ENCODE measurements at places on chromosomes 12 and 14.
A peak's percentile ranks its signal among the peaks of the same experiment; 100 is the strongest.

- DNase-seq = no peak
These were observed 523 bp downstream of the GTF2H3 start for GRCh38 chr12:123634142-123634561.

- DNase-seq = no peak
These were observed 148.4 kb downstream of the ALG10B start for GRCh38 chr12:38465020-38465419.

DNA sequence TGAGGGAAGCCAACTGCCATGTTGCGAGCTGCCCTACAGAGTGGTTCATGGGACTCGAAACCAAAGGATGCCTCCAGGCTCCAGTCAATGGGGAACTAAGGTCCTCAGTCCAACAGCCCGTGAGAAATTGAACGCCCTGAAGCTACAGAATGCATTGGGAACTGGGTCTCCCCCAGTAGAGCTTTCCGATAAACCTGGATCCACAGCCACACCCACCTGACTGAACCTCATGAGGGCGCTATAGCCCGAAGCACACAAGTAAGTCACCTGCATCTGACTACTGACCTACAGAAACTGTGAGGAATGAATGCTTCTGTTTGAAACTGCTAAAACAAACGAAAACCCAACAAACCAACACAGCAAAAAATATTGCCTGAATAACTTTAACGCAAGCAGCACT lies 1297.7 kb downstream of the AACS start:
- no peak for DNase-seq

- no peak for DNase-seq
These were observed 3.1 kb downstream of the PKP2 start for GRCh38 chr12:32893458-32893857.

DNA sequence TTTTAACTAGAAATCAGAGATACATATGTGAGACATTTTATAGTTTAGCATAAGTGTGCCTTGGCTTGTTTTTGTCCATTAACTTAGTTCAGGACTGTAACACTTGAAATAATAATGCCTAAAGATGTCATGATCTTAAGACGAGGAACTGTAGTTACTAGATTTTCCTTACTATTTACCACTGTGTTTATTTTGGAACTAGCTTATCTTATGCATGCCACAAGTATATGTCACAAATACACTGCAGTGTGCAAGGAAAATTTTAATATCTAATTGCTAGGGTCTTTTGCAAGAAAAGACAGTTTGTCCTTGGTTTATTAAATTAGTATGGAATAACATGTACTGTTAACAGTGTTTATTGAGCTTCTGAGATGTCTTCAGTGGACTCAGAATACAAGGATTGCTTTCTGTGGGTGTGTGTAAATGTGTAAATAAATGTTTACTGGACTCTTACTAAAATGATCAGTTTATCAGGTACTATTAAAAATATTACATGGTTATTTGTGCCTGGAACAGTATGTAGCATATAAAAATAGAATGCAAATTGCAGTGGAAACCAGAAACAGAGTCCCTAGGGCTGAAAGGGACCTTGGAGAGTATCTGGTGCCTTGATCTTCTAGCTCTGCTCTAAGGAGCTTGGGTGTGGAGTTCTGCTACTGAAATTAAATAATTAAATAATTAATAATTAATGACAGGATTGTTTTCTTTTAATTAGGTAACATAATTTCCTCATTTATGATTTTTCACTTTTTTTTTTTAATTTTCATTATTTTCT lies 58.1 kb downstream of the FGD4 start:
- no peak for DNase-seq

GRCh38 chr12:69179786-69180185 lies 59.6 kb upstream of the CPSF6 start:
- DNase-seq = no peak

DNA sequence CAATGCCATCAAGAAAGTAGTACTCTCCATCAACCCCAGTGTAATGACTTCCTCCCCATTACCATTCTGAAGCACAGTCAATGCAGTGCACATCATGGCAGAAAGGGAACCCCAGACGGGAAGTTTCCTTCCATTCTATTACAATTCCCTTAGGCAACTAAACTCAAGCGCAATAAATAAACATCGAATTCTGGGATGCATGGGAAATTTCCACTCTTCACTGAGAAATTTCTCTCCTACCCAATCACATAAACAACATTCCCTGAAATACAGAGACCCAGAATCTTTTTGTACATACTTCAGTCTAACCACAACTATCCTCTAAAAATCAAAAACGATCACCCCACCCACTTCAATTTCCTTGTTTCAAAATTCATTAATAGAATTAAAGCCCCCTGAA lies 20.0 kb downstream of the SARNP start:
- no peak for DNase-seq

GRCh38 chr12:28232211-28232928 lies 42.1 kb downstream of the CCDC91 start:
- DNase-seq = no peak

- peak; percentile 24 for DNase-seq
These were observed 589.3 kb upstream of the TMEM132C start for GRCh38 chr12:127677537-127678131.

DNA sequence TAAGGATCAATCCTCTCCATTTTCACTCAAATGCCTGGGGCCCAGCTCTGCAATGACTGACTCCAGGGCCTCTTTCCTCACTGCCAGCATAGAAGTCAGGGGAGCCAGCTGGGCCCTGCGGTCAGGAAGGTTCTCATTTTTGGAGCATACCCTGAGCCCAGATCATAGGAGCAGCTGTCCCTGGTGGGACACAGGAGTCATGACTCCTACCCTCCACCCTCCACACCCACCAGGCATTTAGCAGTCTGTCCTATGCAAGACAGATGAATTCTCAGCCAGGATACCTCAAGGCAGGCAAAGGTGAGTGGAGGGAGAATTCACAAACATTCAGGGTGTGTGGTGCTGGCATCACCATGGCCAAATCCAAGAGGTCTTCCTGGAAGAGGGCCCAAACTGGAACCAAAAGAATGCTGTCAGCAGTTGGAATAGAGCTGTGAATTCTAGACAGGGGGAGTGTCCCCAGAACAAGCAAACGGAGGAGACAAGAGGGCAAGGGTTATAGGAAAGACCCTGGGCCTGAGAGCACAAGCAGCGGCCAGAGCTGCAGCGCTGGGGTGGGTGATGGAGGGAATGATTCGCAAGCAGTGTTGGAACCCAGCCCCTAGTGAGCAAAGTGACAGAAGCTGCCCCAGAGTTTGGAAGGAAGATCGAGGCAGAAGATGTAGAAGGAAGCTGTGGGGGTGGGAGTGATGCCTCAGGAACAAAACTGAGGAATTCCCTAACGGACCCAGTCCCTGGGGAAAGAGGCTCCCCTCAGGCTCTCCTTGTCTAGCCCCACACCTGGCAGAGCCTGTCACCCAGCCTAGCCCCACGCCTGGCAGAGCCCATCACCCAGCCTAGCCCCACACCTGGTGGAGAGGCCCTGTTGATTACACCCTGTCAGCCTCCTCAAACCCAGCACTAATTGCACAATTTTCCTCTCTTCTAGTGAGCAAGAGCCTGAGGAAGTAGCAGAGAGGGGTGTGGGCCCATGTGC lies 4.5 kb upstream of the REM2 start:
- no peak for DNase-seq

- DNase-seq = no peak
These were observed 170.2 kb downstream of the ERC1 start for GRCh38 chr12:1161197-1161596.

GRCh38 chr14:78598046-78598920 lies 428.1 kb downstream of the NRXN3 start:
- peak; percentile 49 for DNase-seq

DNA sequence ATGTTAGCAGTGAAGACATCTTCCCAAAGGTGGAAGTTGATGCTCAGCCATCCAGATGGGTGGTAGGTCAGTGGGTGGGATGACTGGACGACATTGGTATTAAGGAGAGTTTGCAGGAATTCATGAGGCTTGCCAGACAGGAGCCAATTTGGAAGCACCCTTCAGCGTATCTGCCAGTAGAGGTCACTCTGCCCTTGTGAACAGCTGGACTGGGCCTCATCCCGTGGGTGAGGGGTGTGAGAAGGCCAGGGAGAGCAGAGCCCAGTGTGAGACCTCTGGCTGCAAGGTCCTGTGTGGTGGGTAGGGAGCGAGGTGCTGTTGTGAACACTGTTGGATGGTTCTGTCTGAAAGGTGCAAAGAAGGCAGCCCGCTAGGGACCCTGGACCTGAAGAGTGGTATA lies 37.7 kb downstream of the SLC5A8 start:
- no peak for DNase-seq

GRCh38 chr12:121352682-121353018 lies 439 bp upstream of the ANAPC5 start:
- no peak for DNase-seq

GRCh38 chr12:12195516-12195915 lies 71.3 kb downstream of the LRP6 start:
- DNase-seq = no peak

DNA sequence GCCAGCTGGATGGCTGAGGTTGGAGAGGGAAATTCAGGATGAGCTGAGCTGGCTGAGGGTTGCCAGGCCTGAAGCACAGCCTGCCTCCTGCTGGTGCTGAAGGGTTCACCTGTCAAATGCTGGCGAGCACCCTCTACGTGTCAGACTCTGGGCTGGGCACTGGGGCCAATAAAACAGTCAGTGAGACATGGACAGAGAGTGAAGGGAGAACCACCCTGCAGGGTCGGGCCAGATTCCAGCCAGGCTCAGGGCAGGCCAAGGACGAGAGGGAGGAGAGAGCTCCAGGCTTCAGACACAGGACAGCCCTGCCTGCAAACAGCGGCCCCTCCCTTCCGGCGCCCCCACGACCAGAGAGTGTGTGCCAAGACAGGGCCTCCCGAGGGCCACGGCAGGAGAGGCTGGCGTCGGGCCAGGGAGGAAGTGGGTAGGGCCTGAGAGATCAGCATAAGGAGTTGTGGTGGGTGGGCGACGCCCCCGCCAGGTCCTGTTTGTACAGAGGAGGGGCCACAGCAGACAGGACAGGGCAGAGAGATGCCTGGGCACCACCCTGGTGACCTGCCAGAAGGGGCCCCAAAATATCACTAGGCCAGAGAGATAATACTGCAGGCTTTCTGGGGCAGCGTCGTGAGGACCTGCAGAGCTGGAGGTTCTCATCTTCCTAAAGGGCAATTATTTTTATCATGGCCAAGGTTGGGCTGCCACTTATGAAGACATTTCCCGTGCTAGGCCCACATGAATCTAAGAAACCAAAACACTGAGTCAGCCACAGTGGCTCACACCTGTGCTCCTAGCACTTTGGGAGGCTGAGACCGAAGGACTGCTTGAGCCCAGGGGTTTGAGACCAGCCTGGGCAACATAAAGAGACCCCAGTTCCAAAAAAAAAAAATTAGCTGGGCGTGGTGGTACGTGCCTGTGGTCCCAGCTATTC lies 73.1 kb upstream of the GPR68 start:
- DNase-seq = no peak

GRCh38 chr12:53981634-53982565 lies 3.0 kb upstream of the HOXC10 start:
- DNase-seq = no peak

DNA sequence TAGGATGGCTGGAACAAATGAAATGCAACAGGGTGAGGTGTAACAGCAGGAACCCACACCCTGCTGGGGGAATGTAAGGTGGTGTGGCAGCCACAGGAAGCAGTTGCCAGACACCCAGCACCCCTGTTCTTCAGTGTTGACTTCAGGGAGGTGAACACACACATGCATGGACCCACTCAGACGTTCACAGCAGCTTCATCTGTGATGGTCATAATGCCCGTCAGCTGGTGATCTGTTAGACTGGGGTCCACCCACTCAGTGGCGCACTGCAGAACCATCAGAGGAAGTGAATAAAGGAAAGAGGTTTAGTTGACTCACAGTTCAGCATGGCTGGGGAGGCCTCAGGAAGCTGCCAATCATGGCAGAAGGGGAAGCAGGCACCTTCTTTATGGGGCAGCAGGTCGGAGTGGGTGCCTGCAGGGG lies 22.7 kb upstream of the TEX22 start:
- no peak for DNase-seq

- DNase-seq = no peak
These were observed 479.0 kb upstream of the SYT1 start for GRCh38 chr12:78385541-78385940.

- DNase-seq = peak; percentile 75
These were observed 560 bp downstream of the LGALS3 start for GRCh38 chr14:55129428-55130195.

Measured in GM19239 (cell line).